CD4-positive, alpha-beta T cell treated with Interleukin-15 for 1 hour (primary cell): ENCODE measurements at places on chromosomes 6 and 20.

- DNase-seq: no peak
Measured at GRCh38 chr6:8441452-8441851, 6.1 kb upstream of the SLC35B3 start.

- no peak for DNase-seq
Measured at GRCh38 chr6:144659202-144660182, 374.4 kb downstream of the UTRN start.

- DNase-seq: no peak
Measured at GRCh38 chr20:32648761-32649650, 24.7 kb downstream of the C20orf203 start.

- DNase-seq: no peak
Measured at GRCh38 chr6:14873101-14873500, 372.8 kb upstream of the JARID2 start.

DNA sequence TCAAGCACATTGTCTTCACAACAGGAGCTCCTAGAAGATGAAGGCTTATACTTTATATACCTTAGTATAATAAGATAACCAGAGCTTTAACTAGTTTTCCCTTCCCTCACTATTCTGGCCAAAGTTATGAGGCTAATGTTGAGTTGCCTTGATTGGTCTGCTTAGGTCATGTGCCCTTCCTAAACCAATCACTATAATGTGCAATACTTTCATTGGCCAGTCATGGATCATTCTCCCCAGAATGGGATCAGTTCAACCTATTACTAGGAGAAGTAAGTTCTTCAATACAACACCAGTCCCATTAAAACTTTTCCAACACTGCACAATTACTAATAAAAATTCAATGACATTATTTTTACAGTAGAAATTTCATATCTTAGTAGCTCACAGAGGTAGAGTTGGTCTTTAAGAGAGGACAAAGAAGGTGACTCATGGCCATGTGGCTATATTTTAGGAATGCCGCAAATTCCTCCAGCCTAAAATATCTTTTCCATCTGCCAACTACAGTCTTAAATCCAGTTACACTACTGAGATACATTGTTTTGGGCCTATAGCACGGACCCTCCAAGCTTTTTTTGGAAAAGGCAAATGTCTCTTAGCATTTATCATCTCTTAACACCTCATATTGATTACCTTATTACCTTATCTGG, 12.5 kb upstream of the POU3F2 start:
- DNase-seq: no peak

DNA sequence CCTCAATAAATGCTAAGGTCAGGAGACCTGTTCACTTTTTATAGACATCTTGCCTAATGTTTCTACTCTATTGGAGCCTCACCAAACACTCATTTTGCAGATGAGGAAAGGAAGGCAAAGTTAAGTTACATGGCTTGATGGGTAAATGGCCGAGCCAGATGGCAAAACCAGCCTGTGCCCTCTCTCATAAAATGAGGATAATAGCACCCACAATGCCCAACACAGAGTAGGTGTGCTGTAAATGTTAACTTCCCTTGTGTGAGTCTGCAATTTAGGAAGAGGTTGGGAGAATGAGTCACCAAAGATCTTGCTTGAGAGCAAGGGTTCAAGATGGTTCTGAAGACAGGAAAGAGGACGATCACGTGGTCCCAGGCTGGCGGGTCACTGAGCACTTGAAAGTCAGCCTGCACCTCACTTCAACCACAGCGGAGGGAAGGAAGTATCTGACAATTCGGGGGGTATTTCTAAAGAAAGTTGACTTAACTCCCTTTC, 3.3 kb downstream of the KCNK5 start:
- peak; percentile 48 for DNase-seq

- DNase-seq: no peak
Measured at GRCh38 chr6:159973406-159973805, 4.5 kb downstream of the IGF2R start.

DNA sequence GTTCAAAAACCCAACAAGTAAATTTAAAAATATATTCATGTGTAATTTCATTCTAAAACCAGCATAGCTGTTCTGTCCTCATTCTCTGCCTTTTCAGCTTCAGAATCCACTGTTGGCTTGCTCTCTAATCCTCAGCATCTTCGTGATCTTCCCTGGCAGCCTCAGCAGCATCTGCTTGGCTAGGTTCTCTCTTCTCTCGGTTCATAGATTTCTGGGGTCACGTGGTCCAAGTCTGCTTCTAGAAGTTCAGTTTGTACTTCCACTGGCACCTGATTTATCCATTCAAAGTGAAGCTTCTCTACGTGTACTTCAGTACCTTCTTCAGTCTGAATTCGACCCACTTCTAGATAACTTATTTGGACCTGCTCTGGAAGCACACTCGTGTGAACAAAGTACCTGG, 245.7 kb downstream of the EPM2A start:
- no peak for DNase-seq

DNA sequence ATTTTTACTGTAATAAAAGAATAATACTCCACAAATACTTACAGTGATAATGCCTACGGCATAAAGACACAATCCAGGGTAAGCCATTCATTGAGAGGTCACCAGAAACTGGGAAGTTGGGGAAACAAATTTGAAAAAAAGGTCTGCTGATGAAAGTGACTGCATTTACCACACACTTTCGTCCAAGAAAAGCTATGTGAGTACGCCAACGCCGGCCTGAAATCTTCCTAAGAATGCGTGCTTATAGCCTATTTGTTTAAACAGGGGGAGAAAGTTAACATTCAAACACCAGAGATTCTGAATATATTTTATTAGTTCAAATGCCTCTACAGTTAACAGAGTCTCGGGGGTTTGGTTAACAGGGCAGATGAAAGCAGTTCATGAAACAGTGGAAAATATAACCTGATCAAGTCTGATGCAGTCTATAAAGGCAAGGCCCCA, 657 bp upstream of the LTV1 start:
- no peak for DNase-seq

- DNase-seq: no peak
Measured at GRCh38 chr6:11672256-11672655, 106.3 kb downstream of the ADTRP start.

GRCh38 chr6:82129797-82130196, 117.7 kb downstream of the IBTK start:
- no peak for DNase-seq

DNA sequence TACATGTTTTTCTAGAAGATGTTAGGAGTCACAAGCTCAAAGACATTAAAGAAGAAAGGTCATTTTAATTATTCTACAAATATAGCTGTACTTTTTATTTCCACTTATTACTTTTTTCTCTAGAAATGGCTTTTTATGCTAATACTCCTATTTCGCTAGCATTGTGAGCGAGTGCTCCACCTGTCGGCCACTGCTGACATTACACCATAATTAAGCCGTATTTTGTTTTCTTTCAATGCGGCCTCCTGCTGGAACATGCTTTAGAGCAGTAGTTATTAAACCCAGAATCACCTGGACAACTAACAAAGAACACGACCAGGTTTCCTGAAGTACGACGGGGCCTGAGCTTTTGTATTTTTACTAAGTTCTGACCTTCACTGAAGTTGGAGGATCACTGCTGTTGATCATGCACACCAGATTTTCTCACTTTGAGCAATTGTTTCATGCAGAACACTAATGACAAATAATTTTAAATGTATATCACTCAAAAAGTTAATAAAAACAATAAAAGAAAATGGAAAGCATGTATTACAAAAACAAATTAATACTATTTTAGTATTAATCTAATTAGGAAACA, 74.1 kb upstream of the PAK5 start:
- DNase-seq: no peak

GRCh38 chr20:11906626-11907480, 10.8 kb upstream of the BTBD3 start:
- no peak for DNase-seq

DNA sequence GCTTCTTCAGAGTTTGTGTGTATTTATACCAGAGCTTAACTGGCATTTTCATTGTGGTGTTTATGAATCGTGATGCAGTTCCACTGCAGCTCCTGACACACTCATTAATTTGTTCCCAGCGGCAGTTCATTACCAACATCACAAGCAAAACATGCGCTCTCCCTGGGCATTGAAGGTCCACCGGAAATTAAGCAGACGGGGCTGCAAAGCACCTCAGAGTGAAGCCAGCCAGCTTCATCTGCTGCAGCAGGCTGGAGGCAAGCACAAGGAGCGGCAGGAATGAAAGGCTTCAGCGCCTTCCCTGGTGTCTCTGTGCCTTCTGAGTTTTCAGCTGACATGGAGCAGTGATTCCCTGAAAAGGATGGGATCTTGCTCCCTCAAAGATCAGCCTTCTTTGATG, 246.0 kb upstream of the SPTLC3 start:
- no peak for DNase-seq

DNA sequence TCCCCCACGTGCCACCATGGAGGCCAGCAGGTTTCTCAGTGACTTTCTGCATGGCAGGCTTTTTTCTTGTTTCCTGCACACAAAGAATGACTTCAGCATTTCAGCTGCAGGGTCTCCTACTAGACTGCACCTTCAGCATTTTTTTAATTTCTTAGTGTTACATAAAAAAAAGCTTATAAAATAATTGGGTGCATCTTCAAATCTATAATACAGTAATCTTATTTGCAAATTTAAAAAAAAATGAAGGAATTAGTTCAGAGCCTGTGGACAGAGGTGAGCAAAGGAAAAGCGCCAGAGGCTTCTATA, 57.6 kb downstream of the FAM50B start:
- no peak for DNase-seq

DNA sequence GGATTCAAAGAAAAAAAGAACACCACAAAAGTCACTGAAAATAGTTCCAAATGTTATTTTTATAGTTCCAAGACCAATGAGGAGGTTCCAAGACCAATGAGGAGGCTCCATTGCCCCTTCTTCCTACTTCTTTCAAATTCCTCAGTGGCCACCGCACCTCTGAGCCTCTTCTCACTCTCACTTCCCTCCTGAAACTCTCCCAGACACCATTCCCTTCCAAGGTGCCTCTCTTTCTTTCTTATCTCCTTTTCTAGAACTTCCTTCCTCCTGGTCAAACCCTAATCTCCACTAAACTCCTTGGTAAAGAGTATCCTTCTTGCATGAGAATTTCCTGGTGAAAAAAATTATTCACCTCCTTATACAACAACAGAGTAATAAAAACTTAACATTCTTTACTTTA, 20.4 kb upstream of the MCUR1 start:
- DNase-seq: no peak

GRCh38 chr6:119328892-119329793, 20.4 kb downstream of the MAN1A1 start:
- no peak for DNase-seq

GRCh38 chr6:149508485-149508884, 23.7 kb upstream of the ZC3H12D start:
- DNase-seq: peak; percentile 61

- no peak for DNase-seq
Measured at GRCh38 chr6:142318714-142319113, 16.9 kb downstream of the ADGRG6 start.

GRCh38 chr6:133644548-133644891, 244.4 kb upstream of the TCF21 start:
- no peak for DNase-seq

DNA sequence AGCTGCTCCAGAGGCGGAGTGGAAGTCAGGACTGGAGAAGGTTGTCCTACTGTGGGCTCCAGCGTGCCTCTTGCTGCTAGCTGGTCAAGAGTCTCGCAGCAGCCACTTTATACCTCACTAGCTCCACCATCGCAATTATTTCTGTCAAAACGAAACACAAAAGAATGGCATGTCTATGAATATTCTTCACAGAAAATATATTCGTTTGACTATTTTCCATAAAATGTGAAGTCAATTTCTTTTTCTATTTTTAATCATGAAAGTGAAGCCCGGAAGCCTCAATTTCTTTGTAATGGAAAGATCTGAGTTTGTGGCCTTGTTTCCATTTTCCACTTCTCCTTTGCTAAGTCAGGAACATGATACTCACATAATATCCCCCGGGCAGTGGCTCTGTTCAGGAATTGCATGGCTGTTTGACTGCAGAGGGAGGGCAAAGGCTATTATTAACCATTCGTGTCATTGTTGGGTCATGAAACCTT, 51.7 kb downstream of the DTD1 start:
- no peak for DNase-seq

- no peak for DNase-seq
Measured at GRCh38 chr6:32613475-32613874, 23.7 kb upstream of the HLA-DQA1 start.

DNA sequence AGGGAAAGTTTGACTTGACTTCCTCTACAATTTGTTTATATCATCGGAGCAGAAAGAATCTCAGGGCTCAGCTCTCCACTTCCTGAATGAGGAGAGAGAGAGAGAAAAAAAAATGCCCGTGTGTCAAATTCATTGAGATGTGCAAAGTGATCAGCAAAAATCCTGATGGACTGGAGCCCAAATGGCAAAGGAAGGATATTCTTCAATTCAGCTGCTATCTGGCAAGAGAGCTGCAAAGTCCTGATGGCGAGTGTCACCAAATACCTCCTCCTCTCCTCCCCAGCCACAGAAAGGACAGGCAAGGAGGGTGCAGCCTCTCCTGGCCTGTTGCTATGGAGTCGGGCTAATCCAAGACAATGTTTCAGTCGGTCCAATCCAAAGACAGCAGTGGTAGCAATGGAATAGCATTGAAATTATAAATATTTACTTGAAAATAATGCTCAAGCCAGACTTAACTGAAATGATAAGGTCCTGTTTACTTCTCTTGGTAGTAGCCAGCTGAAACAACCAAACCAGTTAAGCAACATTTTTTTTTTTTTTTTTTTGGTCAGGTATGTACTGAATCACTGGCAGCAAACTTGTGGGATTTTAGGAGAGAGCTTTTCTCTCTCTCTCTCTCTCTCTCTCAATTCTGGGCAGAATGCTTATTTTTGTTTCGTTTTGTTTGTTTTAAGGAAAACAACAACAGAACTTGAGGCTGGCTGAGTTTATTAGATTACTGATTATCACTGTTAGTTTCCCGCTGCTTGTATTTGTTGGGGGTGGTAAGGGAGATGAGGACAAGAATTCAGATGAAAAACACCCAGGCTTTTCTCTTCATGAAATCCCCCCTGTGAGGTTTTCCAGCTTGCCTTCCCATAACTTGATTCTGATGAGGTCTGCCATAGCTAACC, 204.2 kb downstream of the BCAS1 start:
- no peak for DNase-seq

DNA sequence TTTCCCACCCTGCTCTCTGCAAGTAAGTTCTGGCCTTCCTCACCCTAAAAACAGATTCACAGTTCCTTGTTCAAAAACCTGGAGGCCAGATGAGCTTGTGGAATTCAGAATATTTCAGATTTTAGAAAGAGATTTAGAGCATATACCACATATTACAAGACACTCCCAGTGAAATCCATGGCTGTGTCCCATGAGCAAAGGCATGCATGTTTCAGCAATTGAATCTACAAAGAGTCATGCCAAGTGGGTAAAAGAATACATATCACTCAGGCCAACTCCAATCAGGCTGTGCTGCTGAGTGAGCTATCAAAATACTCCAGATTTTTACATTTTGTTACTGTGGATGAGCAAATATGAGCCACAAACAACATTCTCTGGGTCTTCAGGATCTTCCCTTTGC, 10.2 kb upstream of the NEDD9 start:
- no peak for DNase-seq

- DNase-seq: no peak
Measured at GRCh38 chr6:79134699-79135474, 56.8 kb upstream of the PHIP start.
